ENCODE measurements at places on chromosomes 7 and 10. TPM values are rescaled to one million over a fixed set of nuclear protein-coding genes. Genes with fewer than 3 reads are reported as not detected.

DNA sequence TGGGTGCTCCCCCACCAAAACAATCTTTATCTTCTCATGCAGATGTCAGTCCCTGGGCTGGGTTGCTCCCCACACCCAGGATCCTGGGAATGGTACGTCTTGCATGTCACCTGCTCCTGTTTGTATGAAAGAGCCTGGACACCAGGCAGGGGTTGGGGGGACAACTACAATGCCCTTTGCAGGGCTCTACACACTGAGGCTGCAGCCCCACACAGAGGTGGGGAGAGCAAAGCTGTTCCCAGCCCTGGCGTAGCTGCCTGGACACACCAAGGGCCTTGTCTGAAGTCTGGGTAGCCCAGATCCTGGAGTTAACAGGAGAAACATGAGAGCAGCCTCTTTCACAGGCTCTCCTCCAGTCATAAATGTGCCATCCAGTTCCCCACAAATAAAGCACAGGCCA, 61.2 kb upstream of the TMEM72 start:
- H3K4me3 ChIP-seq, result no peak overlapping the region
- H3K27me3 ChIP-seq, result peaks cover 2% of the 10 kb centered on the region
- H3K27ac ChIP-seq, result no peak overlapping the region

DNA sequence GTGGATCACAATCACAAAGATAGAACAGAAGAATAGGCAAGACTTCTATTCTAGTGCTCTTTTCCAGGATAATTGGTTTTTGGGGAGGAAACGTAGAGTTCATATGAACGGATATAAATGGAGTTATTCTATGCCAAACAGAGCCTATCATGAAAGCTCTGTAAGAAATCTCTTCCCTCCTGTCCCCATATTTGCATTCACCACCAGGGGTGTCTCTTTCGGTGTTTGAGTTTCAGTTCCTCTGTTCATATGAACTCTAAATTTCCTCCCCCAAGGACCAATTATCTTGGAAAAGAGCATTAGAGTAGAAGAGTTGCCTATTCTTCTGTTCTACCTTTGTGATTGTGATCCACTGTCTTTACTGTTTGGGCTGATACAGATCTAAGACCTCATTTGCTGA, 48.3 kb upstream of the CDC14C start:
- no peaks in the 10 kb centered on the region for H3K27me3 ChIP-seq
- no peak overlapping the region for H3K4me3 ChIP-seq
- H3K27ac ChIP-seq, result no peak overlapping the region
- H3K4me1 ChIP-seq, result no peaks in the 10 kb centered on the region
- no peaks in the 10 kb centered on the region for H3K36me3 ChIP-seq

DNA sequence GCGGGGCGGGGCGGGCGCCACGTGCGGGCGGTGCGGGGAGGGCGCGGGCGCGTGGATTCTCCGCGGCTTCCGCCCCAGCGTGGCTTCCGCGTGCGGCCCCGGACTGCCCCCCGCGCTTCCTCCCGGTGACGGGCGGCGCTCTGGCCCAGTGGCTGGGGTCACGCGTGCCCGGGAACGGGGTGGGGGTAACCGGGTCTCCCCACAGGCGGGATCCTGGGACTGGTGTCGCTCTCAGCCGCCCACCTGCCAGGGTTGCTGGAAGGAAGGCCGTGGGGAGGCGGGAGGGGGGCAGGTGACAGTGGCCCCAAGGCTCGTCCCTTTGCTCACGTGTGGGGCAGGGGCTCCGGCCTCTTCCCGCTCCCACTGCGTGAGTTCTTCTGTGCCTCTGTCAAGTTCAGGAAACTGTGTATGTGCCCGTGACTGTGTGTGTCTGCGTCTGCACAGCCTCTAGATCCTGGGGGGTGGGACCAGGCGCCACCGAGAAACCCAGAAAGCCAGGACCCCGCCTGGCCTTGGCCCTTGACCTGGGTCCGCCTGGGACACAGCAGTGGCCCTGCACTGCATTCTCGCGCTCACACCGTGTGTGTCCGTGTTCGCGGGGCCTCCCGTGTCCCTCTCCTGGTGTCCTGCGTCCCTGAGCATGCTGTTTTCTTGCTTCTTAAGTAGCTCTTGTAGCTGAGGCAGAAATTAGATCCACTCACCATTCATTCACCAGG, 919 bp downstream of the MAFK start:
- H3K36me3 ChIP-seq, result no peaks in the 10 kb centered on the region
- H3K4me1 ChIP-seq, result peaks cover 41% of the 10 kb centered on the region
- peak overlapping the region; percentile 95 for H3K27ac ChIP-seq
- H3K27me3 ChIP-seq, result no peaks in the 10 kb centered on the region
- H3K4me3 ChIP-seq, result peak overlapping the region; percentile 71

GRCh38 chr7:99437946-99438572, 539 bp downstream of the PTCD1 start:
- H3K36me3 ChIP-seq, result peaks cover 5% of the 10 kb centered on the region
- H3K4me1 ChIP-seq, result peaks cover 38% of the 10 kb centered on the region
- H3K4me3 ChIP-seq, result peak overlapping the region; percentile 100

DNA sequence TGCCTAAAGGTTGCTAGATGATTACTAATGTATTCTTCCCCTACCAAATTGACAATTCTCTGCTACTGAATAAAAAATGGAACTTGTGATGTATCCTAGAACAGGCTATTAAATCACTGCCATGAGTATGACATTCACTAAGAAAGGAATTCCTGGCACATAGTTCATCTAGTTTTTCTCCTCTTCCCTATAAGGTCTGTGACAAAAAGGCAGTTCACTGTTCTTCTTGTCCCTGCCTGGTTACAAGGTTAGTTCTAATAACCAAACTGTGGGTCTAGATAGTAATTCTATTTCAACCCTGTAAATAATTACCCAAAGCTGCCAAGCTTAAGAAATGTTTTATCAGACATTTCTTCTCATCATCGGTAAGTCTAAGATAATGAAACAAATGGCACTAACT, 245.6 kb downstream of the BICC1 start:
- no peak for DNase-seq
- no peak overlapping the region for H3K27ac ChIP-seq
- H3K36me3 ChIP-seq, result no peaks in the 10 kb centered on the region
- no peak overlapping the region for H3K4me3 ChIP-seq

The CFAP43 gene
- total RNA-seq, result 0.52 TPM

The PAX4 gene
- not detected for total RNA-seq

The TEX47 gene
- not detected for total RNA-seq

The CDK1 gene
- total RNA-seq, result 199 TPM

The LEP gene
- not detected for total RNA-seq

The BMI1 gene
- total RNA-seq, result 121 TPM

Measured in Caco-2 (cell line).